ENCODE measurements at places on chromosomes 3 and 15.

GRCh38 chr3:61828880-61829721, 267.7 kb downstream of the PTPRG start:
- DNase-seq: no peak

- DNase-seq: no peak
Observed at GRCh38 chr3:174276826-174277225, 582.3 kb upstream of the NAALADL2 start.

DNA sequence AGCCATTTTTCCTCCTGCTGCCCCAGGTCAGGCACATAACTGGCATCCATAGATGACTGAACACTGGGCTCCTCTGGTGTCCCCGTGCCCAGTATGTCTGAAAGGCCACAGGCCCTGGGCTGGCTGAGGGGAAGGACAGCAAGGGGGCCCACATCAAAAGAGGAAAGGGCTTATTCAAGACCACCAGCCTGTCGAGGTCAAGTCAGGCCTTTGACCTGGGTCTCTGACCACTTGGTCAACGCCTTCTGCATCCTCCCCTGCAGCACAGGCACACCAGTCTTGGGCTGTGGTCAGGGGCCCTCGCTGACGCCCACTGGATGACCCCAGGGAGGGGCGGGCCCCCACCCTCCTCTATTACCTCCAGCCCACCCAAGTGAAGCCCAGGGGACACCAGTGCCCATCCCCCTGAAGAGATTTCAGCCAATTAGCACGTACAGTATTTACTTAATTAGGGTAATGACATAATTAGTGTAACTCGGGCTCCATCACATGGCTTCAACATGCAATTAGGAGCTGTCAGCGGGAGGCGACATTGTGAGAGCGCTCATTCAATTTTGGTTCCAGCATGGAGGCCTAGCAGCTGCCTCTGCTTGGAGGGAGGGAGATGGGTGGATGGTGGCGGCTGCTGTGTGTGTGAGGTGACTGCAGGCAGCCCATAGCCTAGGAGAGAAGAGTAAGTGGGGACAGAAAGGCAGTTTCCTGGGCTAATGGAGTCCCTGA, 13.5 kb upstream of the DNAH1 start:
- DNase-seq: no peak

DNA sequence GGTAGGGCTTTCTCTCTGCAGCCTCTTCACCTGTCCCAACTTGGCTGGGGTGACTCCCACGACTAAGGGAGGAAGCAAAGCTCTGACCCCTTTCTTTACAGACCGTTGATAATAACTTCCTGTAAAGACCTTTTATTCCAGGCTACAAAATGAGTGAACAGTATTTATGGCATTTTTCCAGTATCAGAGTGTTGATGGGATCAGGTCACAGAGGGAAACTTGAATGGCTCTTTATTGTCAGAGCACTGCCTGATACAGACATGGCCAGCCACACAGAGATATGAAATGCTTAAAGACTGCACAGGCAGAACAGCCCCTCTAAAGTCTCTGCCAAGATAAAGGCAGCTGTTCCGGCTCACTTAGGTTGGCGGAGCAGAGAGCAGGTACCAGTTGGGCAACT, 1033.9 kb upstream of the NR2F2 start:
- DNase-seq: no peak

DNA sequence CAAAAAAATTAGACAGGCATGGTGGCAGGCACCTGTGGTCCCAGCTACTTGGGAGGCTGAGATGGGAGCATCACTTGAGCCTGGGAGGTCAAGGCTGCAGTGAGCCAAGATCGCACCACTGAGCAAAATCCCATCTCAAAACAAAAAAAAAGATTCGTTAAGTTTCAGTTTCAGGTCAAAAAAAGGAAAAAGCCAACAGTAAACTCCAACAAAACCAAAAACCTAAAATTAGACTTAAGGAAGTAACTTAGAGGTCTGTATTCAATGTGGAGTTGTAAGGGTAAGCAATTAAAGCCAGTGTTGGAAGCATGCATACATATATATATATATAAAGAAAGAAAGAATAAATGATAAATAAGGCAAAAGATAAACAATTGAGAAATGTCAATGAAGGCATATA, 11.8 kb downstream of the KPNA1 start:
- DNase-seq: no peak

DNA sequence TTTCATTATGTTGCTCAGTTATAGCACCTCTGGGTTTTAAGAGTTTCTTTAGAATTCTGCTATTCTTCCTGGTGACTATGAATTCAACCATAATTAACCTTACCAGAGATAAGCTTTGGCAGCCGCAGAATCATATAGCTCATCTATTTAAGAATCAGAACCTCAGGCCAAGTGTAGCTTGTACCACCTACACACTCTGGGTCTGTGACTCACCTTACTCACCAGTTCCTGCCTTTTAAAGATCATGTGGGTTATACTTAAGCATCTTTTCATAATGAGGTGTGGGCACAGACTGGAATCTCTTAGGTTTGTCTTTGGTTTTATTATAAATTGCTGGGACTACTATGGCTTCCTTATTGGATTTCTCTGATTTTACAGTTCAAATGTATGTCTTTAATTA, 21.9 kb downstream of the CDV3 start:
- no peak for DNase-seq

- no peak for DNase-seq
Observed at GRCh38 chr15:94004697-94005096, 226.7 kb upstream of the MCTP2 start.

DNA sequence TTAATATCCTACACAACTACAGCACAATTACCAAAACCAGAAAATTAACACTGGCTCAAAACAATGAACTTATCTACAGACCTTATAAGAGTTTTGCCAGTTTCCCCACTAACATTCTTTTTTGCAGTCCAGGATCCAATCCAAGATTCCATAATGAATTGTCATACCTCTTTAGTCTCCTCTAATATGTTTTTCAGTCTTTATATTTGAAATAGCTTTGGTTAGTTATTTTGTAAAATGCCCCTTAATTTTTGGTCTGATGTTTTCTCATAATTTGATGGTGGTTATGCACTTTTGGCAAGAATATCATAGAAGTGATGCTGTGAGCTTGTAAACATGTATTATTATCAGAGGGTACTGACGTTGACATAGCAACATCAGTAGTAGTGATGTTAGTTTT, 124.3 kb downstream of the ISL2 start:
- DNase-seq: no peak

DNA sequence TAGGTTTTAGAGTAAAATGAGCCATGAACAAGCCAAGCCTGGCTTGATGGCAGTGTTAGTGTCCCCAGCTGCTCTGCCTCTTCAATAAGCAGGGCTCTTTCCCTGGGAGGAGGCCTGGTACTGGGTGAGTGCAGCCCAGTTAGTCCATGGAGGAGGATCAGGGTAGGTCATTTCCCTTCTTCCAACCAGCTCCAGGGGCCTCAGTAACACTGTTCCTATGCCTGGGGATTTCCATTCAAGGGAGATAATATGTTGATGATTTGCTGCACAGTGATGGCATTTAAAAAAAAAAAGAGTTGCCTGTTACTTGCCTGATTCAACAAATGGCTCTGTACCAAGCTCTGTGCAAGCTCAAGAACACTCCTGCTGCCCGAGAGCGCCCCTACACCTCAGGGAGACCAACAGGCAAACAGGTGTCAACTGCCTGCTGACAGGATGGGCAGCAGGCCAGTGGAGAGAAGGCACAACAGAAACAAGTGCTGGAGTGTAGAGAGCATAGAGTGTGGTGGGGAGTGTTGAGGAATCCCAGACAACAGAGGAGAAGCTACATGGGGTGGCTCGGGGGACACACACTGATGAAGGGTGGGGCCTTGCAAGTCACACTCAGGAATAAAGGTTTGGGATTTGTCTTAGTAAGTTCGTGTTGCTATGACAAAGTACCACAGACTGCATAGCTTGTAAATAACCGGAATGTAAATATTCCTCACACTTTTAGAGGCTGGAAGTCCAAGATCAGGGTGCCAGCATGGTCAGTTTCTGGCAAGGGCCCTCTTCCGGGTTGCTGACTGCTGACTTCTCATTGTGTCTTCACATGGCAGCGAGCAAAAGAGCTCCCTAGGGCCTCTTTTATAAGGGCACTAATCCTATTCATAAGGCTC, 78.6 kb upstream of the PXYLP1 start:
- DNase-seq: no peak

GRCh38 chr15:43552986-43553385, 35.6 kb downstream of the MAP1A start:
- no peak for DNase-seq

DNA sequence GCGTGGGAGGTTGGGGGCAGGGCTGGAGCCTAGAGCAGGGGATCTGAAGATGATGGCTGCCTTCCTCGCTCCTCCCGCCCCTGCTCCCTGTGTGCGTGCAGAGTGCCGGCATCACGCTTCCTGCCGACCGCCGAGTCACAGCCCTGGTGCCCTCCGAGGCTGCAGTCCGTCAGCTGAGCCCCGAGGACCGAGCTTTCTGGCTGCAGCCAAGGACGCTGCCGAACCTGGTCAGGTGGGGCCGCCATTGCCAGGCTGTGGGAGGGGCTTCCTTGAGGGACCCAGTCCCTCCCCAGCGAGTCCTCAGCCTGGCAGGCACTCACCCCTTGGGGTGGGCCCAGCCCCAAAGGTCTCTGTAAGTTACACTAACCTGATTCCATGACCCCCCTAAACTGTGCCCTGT, 17.6 kb downstream of the STAB1 start:
- DNase-seq: no peak

DNA sequence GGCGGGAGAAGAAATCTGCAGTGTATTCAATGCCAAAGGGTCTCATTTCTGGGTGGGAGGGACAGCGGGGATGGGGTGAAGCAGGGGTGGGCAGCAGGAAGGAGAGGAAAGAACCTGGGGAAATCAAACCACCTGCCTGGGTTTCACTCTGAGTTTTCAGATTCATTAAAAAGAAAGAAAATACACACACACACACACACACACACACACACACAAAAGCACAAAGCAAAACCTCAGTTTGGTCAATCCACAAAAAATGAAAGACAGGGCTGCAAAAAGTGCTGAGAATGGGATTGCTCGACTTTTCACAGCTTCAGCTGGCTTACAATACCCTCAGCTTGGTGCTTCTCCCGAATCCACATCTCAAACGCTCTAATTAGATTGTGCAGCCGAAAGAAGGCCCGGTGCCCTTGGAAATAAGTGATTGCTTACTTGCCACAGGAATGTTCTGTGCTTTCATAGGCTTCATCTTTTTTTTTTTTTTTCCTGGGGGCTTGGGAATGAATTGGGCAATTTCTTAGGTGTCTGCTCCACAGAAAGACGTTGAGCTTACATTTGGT, 370.5 kb downstream of the RORA start:
- DNase-seq: no peak

DNA sequence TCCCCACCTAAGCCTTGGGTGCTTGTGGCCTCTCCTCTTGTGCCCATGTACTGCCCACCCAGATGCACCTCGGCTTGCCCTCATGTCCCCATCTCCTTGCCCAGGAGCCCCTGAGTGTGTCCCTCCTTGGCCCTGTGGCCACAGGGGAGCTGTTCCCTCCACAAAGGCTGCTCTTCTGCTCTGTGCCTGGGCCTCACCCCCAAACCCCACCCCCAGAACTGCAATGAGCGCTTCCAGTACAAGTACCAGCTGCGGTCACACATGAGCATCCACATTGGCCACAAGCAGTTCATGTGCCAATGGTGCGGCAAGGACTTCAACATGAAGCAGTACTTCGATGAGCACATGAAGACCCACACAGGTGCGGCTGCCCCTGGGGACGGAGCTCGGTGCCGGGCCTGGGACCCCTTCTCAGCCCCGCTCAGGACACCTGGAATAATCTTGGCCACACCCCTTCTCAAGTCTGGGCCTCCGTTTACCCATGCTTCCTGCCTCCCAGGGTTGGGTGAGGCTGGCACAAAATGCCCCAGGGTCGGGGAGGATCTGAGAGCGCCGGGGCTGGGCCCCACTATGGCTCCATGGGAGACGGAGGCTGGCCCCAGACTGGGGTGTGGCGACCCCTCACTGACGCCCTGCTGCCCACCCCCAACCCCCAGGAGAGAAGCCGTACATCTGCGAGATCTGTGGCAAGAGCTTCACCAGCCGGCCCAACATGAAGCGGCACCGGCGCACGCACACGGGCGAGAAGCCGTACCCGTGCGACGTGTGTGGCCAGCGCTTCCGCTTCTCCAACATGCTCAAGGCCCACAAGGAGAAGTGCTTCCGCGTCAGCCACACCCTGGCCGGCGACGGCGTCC, 10.3 kb downstream of the ZBTB47 start:
- DNase-seq: peak; percentile 74

DNA sequence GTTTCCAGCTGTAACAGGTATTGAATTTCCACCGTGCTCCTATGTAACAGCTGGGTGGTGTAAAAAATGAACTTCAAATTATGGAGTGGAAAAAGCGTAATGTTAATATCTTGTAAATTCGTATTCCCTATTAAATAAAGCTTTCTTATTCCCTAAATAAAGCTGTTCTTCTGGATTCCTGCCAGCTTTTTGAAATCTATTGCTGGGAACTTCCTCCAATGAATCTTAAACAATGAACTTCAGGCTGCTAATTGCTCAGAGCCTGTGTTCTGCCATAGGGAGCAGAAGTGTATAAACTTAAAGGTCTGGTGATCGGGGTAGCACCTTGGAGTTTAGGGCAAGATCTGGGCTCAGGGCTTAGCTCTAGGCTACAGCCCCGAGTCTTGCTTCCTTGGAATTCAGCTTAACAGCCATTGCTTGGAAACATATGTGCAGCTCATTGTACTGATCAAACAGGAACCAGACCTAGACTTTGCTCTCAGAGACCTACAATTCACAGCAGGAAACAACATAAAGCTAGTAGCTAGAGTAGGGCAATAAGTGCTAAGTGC, 1.4 kb downstream of the ARL14 start:
- DNase-seq: no peak

GRCh38 chr15:31390029-31390428, 63.4 kb downstream of the KLF13 start:
- DNase-seq: peak; percentile 52

DNA sequence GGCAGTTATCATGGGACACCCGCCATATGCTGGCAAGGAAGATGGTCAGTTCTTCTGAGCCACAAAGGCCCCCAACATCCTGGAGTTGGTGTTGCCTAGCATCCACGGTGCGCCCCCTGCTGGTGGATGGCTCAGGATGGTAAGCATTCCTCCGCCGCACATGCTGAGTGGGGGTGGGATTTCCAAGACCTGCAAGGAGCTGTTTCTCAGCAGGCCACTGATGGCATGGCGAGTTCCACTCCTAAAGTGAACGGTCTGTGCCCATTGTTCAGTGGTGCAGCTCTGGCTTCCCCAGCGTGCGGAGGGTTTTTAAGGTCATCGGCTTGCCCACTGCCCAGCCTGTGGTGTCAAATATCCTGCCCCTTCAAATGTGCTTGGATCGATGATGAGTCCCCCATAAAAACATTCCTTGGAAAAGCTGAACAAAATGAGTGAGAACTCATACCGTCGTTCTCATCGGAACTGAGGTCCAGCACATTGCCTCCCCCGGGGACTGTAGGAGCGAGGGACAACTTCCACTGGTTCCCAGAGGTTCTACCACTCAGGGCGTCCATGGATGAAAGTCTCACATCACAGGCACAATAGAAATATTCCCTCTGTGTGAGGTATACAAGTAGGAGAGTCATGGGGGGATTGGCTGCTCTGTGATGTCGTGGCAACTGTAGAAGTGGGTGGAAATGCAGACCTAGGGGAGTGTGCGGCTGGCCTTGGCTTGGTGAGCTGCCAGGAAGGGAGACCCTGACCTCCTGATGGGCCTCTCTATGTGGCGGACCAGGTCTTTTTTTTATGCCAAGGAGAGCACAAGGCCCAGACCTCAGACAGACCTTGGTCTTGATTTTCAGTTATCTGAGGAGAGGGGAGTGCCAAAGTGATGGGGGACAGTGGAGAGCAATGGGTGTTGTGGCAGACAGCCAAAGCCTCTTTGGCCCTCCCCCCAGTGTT, 102.0 kb downstream of the SNRPN start:
- DNase-seq: no peak
